ENCODE measurements at places on chromosomes 3 and 15.

- no peak for DNase-seq
These were observed 38.8 kb upstream of the SMAD3 start for GRCh38 chr15:67026610-67026967.

- no peak for DNase-seq
These were observed 330.8 kb upstream of the AGTR1 start for GRCh38 chr3:148366743-148367410.

DNA sequence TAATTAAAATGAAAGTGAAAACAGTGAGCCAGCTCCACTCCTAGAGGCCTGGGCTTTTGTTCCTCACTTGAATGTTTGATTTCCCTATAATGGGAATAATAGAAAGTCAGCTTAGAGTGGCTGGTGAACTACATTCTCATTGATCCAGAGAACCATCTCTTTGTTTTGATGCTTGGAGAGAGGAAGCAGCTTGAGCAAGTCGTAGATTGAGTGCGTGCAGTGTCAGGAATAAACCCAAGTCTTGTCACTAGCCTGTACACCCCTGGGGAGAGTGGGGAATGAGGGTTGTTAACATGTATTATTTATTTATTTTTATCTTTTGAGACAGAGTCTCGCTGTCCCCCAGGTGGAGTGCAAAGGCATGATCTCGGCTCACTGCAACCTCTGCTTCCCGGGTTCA is 885 bp upstream of the LSG1 start:
- DNase-seq, result no peak

GRCh38 chr3:30007668-30008067 is 598.7 kb upstream of the TGFBR2 start:
- DNase-seq, result no peak

Measured in NCI-H2227 treated with DMSO at 0.1 percent for 48 hours (cell line).